NCI-H1694 (cell line): ENCODE measurements at places on chromosomes 12 and 14.

- DNase-seq: no peak
These were observed 355.8 kb upstream of the RGS6 start for GRCh38 chr14:71576472-71576871.

GRCh38 chr14:67764496-67764895 lies 51.9 kb downstream of the ZFYVE26 start:
- no peak for DNase-seq

GRCh38 chr12:94147387-94147990 lies 888 bp upstream of the PLXNC1 start:
- no peak for DNase-seq

DNA sequence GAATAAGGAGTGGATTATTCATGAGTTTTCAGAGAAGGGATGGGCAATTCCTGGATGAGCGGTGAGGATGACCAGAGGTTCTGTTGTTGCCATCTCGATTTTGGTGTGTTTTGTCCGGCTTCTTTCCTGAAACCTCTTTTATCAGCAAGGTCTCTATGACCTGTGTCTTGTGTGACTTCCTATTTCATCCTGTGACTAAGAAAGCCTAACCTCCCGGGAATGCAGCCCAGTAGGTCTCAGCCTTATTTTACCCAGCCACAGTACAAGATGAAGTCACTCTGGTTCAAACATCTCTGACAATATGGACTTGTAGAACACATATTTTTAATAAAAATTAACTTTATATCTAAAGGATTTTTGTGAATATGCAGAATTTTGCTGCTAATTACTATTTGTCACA lies 716.4 kb downstream of the FSCB start:
- DNase-seq: no peak

DNA sequence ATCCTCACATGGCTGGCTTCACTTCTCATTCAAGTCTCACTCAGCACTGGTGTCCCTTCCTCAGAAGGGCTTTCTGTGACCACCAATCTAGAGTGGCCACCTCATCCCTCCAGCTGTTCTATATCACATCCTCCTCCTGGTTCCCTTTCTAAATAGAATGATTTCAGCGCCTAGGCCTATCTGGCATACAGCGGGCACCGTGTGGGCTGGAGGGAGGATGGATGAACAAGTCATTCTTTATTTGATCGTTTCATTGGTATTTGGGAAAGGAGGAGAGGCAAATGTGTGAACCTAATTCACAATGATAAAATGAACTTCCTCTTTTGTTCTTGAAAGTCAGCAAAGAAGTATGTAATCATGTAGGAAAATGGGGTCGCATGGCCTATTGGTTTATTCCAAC lies 394.2 kb downstream of the DPF3 start:
- no peak for DNase-seq

GRCh38 chr14:83828406-83828805 lies 1701.5 kb upstream of the FLRT2 start:
- DNase-seq: no peak

- no peak for DNase-seq
These were observed 308.1 kb upstream of the FLRT2 start for GRCh38 chr14:85221832-85222231.

DNA sequence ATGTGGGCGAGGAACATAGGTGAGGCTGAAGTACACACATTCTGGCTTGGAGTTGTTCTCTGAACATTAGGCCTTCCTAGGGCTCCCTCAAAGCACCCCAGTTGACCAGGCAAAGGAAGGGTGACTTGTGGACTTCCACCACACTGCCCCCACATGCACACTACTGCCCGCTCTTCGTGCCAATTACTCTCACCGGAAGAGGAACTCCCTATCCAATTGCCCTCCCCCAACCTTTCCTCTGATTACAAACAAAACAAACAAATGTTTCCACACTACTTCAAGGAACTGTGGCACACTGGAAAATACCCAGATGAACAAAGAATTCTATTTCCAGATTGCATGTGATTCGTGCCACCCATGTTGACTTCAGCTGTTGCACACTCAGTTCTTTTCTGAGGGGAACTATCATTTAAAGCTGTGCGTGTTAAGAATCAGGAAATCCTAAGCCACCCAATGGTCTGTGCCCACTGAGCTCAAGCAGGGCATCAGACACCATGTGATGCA lies 139.3 kb downstream of the SSPN start:
- no peak for DNase-seq

- no peak for DNase-seq
These were observed 10.2 kb downstream of the SLCO1A2 start for GRCh38 chr12:21324551-21324950.

DNA sequence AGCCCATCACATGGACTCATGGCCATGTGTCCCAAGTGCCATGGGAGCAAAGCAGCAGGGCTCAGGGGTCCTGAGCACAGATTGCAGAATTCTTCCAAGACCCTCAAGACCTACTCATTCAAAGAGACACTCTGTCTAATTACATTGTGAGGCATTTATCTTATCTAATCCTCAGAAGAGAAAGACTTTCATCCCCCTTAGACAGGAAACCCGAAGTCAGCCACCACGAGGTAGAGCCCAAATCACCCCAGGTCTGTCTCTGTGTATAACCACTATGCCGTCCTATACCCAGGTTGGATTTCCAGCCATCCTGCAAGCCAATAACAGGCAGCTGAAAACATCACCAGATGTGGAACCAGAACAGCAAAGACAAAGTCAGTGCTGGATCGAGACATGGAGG lies 8.9 kb upstream of the BCL11B start:
- no peak for DNase-seq

GRCh38 chr14:61493239-61493638 lies 171.9 kb downstream of the PRKCH start:
- DNase-seq: no peak

GRCh38 chr12:108063192-108063591 lies 65.9 kb upstream of the WSCD2 start:
- DNase-seq: peak; percentile 4

GRCh38 chr14:91649930-91650329 lies 82.0 kb downstream of the CATSPERB start:
- peak; percentile 32 for DNase-seq

DNA sequence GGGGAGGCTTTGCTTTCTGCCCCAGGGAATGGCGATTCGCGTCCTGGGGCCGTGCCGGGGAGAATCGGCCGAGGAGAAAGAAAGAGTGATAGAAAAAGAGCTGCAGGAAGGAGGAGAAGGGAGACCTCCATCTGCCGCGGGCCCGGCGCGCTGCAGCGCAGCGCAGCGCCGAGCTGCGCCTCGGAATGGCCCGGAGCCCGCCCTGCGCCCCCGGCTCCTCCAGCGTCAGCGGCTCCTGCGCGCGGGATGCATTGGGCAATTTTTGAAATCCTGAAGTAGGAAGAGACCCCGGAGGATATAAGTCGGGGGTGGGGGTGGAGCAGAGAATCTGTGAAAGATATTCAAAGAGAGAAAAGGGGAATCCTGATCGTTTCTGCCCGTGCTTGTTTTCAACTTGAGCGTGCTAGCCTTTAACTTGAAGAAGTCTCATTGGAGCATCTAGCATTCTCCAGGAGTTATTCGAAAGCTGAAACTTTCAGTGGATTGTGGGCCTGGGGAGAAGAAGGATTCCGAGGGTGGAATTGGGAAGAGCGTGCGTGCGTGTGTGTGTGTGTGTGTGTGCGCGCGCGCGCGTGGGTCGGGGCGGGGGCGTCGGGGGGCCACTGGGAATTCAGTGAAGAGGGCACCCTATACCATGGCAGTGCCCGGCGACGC lies 441 bp downstream of the PDE3A start:
- no peak for DNase-seq

DNA sequence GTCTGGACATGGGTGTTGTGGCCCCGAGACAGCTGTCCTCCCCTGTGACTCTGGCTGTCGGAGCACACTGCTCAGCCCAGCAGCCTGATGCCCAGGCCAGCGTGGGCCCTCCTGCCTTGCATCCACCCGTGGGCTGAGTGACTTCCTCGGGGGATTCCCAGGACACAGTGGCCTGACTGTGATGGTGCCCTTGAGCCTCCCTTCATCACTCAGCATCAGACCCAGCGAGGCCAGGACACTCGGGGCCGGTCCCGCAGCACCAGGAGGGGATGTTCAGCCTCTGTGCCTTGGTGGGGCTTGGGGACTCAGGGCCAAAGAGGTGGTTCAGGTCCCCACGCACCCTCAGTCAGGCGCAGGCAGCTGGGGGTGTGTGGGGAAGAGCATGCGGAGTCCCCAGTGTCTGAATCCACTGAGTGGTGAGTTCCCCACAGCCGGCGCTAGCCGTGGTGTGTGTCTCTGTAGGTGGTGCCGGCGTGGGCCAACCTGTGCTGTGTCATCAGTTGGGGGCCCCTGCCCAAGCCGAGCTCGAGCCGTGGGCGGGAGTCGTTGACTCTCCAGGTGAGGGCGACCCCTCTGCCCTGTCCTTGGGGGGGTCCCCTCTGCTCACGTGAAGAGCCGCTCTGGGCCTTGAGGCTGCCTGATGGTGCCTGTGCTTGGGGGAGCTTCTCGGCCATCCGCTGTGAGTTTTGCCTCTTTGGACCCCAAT lies 185.8 kb downstream of the ADGRD1 start:
- DNase-seq: no peak

DNA sequence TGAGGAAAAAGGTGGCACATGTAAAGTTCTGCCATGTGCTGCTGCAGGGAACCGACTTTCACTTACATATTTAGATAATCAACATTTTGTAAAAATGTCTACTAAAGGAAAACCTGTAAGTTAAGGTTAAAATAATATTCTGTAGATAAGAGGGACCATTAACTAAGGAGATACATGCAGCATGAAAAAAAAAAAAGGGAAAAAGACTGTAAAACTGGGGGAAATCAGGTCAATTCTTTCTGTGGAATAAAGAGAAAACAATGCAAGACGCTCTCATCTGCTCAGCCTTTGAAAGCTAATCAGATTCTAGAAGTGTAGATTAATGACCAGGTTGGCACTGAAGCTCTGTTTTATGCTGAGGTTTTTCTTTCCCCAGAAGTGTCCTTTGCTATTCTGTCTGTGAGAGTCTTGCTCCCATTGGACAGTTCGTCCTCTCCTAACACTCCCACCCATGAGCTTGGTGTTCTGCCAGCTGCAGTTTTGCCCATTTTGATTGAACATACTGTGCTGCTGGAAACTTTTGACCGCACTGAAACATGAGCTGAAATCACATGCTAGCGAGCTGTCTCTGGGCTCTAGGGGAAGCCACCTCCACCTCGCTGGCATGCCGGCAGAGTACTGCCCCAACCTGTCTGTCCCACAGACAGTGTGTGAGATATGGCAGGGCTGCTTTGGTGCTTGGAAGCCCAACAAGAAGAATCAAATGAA lies 39.7 kb downstream of the PPTC7 start:
- DNase-seq: no peak

- no peak for DNase-seq
These were observed 55.2 kb downstream of the CCDC60 start for GRCh38 chr12:119389687-119390086.
